ENCODE measurements at places on chromosomes 4 and X. TPM values are rescaled to one million over a fixed set of nuclear protein-coding genes. Genes with fewer than 3 reads are reported as not detected.

Gene CXXC4
- 1.7 TPM for total RNA-seq

Gene SHROOM4
- 1.5 TPM for total RNA-seq

Gene MND1
- total RNA-seq: 18.8 TPM

Gene ADH7
- not detected for total RNA-seq

Gene TBC1D9
- total RNA-seq: 28.2 TPM

Gene TACR3
- not detected for total RNA-seq

Gene PAGE5
- total RNA-seq: 254 TPM

Gene CFI
- 0.08 TPM for total RNA-seq

Gene GPR143
- total RNA-seq: 2.1 TPM

Gene TLR10
- 0.03 TPM for total RNA-seq

Gene SPANXB1
- total RNA-seq: 0.55 TPM

Gene STARD8
- 7.1 TPM for total RNA-seq

Data from HT1080 (cell line).